Activated CD4-positive, alpha-beta T cell treated with anti-CD3 and anti-CD28 coated beads, Interleukin-2, Interleukin-4, amounts not matched to agents 100 ng/mL and 50 ng/mL, durations not matched to agents 16 hours and 8 hours (primary cell): ENCODE measurements at places on chromosomes 5 and 9.

- peak; percentile 75 for DNase-seq
Observed at GRCh38 chr9:84759300-84759750, 89.8 kb downstream of the NTRK2 start.

DNA sequence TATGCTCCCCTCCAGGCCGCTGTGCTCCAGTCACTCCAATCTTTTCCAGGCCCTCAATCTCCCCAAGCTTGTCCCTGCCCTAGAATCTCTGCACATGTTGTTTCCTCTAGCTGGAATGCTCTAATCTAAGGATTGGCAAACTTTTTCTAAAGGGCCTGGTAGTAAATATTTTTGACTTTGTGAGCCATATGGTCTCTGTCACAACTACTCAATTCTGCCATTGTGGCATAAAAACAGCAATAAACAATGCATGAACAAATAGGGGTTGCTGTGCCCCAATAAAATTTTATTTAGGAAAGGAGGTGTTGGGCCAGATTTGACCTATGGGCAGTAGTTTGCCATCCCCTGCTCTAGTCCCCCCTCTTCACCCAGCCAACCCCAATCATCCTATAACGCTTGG, 150.5 kb upstream of the LRRTM2 start:
- no peak for DNase-seq

GRCh38 chr5:16934123-16934522, 2.0 kb downstream of the MYO10 start:
- peak; percentile 58 for DNase-seq

DNA sequence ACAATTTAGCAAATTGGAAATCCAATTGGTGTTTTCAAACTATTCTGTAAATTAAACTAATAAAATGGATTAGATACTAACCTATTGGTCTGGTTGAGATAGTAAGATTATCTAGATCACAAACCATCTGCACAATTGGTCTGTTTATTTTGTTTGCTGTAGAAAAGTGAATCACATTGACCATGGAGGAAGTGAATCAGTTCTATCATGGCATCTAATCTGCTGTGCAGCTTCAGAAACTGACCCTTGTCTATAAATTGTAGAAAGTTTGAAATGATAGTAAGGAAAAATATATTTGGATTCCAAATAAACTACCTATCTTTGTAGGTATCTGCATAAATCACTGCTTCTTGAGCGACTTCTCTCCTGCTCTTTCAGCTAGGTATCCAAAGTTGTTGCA, 1865.4 kb downstream of the MAT2B start:
- DNase-seq, result no peak

DNA sequence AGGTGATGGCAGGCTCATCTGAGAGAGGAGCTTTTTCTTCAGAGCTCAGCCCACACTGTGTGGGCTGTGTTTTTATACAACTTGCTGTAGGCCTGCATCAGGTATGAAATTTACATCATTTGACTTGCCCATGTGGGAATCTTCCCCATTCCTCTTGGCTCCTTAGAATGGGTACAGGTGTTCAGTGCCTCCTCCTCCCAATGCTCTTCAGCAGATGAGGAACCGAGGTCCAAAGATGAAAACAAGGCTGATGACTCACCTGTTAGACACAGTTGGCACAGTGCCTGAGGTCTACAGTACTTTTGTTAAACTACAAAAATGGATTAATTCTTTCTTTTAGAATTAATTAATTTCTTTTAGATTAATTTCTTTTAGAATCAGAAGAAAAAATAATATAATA, 20.8 kb downstream of the PAPPA start:
- no peak for DNase-seq

- peak; percentile 64 for DNase-seq
Observed at GRCh38 chr5:6820851-6821479, 107.7 kb downstream of the TENT4A start.

DNA sequence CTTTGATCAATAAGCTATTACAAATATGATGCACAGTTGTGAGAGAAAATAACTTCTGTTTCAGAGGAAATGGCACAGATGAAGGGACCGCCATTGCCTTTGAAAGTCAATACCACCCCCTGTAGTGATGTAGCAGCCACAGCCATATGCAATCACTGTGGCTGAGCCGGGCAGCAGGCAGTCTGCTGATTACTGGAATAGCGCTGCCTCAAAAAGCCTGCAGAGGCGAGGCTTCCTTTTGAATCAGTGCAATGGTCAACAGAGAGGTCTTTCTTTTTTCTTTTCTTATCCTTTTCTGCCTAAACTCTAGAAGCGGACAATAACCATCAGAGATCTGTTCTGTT, 265.1 kb upstream of the TAS2R1 start:
- DNase-seq, result no peak

GRCh38 chr9:137671721-137672120, 52.9 kb downstream of the EHMT1 start:
- DNase-seq, result no peak

DNA sequence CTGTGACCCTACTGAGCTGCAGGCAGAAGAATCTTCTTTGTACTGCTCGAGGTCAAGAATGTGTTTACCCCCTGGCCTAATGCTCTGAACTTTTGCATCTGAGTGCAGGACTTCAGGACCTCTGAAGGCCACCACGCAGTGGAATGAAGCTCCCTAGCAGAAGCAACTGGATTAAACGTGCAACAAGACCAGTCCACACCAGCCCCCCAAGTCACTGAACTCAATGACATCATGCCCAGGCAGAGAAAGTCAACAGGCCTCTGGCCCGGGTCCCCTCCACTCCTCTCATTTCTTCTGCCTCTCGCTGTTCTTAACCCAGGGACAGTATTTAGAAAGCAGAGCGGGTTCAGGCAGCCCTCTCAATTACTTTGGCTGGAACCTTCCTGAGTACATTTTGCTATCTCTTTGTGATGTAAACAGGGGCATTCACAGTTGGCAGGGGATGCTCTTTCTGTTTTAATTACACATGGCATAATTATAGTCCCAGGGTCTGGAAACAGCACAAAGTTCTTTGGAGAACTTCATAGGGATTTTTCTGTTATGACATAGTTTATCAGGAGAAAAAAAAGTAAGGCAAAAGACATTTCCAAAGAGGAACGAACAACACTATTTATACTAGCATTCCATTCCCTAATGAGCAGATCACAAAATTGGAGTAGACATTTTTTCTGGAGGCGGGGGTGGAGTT, 108.2 kb upstream of the SPATA31D4 start:
- no peak for DNase-seq

DNA sequence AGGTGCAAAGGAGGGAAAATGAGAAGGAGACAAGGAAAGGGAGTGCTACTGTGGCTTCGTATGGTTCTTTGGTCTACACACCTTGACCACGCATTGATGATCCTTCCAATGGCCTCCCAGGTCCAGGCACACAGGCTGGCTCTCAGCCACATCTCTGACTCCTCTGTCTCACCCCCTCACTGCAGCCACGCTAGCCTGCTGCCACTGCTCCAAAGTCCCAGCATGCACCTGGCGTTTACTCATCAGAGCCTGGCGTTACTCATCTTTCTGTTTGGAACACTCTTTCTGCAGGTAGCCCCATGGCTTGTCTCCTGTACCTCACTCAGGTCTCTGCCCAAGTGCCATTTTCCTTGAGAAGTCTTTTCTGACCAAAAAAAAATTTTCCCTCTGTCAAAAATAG, 195.5 kb downstream of the SNCAIP start:
- DNase-seq, result no peak

- DNase-seq, result no peak
Observed at GRCh38 chr5:40798801-40799210, 632 bp upstream of the PRKAA1 start.

GRCh38 chr5:116756531-116756930, 181.9 kb upstream of the SEMA6A start:
- DNase-seq, result no peak

DNA sequence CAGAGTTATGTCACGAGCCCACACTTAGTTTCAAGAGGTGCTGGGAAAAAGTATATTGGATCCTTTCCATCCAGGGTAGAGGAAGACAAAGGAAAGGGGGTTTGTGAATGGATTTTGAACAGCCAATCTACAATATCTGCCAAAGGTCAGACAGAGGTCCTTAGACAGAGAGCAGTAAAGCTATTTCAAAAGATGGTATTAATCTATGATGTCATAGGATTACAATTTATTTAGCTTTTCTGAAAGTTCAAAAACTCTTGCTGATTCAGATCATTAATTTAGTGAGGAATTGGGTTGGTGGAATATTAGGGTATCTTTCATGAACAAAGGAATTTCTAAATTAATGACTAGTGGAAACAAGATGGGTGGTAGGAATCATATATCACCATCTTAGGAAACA, 126.9 kb downstream of the NTRK2 start:
- DNase-seq, result no peak

- DNase-seq, result peak; percentile 28
Observed at GRCh38 chr5:431001-431710, 11.8 kb upstream of the EXOC3 start.

DNA sequence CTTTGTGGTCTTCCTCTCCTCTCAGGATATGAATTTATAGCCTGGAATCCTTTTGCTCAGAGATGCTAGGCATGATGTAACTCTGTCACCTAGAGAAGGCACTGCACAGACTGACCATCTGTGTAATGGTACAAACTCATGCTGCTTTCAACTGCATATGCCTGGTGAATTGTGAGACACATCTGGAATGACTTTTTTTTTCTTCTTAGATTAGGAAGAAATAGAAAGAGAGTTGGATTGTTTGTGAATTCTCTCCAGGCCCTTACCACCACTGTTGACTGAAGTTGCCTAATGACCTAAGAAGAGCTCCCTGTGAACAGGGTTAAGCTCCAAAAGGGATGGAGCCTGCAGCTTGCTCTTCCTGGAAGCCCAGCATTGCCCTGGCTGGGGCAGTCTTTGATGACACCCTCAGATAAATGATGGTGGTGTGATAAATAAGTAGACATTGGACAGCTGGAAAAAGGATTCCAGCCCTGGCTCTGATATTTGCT, 47.8 kb upstream of the TRIM32 start:
- DNase-seq, result no peak

- no peak for DNase-seq
Observed at GRCh38 chr9:117074342-117074662, 340.6 kb downstream of the ASTN2 start.

- no peak for DNase-seq
Observed at GRCh38 chr5:68215898-68216244, 315 bp downstream of the PIK3R1 start.

- no peak for DNase-seq
Observed at GRCh38 chr5:14457476-14457875, 124.1 kb upstream of the OTULINL start.

DNA sequence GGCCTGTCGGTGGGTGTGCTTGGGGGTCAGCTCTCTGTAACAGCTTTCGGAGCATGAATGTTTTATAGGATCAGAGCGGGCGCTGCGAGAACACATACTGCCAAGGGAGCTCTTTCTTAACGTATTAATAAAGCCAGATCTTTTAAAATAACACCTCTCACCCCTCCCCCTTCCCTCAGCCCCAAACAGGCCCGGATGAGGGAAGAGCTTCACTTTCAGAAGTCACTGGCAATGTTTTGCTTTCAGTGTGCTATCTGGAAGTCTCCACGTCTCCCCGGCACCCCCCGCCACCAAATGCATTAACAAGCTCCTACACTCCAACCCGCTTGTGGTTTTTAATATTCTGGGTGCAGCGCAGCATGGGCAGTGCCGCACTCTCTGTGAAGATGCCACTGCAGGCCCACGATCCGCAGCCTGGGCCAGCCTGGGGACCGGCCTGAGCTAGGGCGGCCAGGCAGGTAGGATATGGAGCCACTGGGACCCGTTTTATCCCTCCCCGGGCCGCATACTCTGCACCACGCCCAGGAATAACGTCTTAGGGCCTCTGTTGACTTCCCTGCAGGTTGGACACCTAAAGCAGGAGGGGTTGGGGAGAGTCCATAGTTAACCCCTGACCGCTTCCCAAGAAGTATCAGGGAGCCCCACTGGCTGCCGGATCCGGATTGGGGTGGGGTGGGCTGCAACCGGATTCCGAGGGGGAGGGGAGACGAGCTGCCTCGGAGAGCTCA, 12.6 kb downstream of the NR2F1 start:
- no peak for DNase-seq
